ENCODE measurements at places on chromosomes 1 and 21.

GRCh38 chr1:54323921-54324250 lies 82.3 kb downstream of the SSBP3 start:
- no peak for DNase-seq

GRCh38 chr1:181583598-181583997 lies 100.3 kb downstream of the CACNA1E start:
- DNase-seq = no peak

GRCh38 chr1:224684979-224685425 lies 68.9 kb downstream of the CNIH3 start:
- DNase-seq = no peak

DNA sequence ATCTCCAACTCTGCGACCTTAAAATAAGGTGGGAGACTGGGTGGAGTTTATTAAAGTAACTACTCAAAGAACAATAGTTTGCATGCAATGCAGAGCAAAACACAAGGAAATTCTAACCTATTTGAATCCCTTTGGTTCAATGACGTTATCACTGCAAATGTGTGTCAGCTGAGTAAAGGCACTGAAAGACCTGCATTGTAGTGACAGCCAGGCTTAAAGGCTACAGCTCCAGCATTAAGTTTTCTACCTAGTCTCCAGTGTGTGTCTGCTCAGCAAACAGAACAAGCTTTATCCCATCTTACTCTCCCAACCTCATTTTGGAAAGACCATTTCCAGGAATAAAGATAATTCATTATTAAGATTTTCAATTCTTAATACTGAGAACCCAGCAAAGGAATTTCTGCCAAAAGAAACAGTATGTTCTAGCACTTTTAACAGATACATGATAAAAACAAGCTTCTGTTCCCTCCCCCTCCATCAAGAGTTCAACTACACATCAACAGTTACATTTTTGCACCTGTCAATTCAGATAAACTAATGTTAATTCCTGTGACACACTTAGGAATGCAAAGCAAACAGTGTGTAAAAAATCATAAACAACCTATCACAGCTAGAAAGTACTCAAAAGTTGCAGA lies 14.2 kb downstream of the PTP4A2 start:
- no peak for DNase-seq

DNA sequence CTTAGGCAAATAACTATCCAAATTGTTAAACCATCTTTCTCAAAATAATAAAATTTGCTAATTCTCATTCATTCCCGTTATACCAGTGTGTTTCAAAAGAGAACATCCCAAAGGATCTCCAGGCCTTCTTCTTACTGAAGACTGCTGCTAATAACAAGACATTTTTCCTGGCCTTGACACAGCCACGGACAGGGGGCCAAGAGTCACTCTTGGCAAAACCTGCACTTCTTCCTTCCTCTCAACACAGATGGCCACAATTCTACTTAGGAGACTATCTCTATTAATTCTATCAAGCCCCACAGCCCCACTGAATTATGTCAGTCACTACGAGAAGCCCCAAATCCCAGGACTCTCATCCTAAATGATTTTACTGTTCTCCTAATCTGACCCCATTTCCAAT lies 86.0 kb downstream of the EVI5 start:
- no peak for DNase-seq

DNA sequence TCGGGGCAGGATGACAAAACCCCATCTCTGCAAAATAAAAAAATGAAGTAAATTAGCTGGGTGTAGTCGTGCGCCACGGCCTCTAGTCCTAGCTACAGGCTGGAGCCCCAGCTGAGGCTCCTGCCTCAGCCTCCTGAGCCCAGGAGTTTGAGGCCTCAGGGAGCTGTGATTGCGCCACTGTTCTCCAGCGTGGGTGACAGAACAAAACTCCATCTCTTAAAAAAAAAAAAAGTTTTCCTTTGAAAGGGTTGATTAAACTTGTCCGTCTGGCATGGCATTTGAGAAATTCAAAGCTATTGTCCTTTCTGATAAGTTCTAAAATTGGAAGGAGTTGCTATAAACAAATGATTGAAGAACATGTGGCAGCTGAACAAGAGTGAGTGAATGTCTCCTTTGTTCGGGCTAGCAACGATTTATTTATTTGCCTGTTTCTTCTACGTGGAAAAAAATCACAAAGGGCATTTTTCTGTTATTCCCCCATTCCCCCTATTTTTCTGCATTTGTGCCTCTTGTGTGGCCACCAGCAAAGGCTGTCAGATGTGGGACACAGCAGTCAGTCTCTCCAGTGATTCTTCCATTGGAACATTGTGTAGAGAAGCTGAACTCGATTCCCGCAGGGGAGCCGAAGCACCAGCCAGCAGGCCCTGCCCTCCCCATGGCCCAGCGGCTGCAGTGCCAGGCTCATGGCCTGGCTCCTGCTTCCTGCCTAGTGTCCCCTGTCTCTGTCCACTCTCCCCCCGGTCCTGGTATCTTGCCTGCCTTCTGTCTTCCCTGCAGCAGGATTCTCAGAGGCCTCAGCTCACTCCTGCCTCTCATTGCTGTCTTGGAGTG lies 21.5 kb upstream of the PWP2 start:
- DNase-seq = no peak

DNA sequence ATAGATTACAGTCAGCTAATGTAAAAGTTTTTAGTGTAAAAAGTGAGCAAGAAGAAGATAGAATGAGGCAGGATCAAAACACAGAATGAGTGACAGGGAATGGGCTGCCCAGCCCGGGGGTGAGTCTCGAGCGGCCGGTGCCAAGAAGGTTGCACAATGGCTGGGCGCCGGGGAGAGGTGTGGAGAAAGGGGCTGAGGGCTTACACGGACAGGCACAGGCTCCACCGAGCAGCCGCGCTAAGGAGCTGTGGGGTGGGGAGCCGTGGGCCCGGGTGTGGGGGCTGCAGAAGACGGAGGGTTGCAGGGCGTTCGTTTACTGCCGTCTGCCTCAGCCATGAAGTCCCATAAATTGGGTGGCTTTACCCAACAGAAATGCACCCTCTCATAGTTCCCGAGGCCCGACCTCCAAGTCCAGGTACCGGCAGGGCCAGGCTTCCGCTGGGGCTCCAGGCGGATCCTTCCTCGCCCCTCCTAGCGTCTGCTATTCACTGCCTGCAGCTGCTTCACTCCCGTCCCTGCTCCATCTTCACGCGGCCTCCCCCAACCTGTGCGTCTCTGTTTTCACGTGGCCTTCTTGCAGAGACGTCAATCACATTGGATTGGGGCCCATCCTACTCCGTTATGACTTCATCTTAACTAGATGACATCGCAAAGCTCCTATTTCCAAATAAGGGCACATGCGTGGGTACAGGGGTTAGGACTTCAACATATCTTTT lies 277.2 kb downstream of the CAMTA1 start:
- no peak for DNase-seq

- no peak for DNase-seq
Measured at GRCh38 chr1:167744901-167745300, 23.1 kb downstream of the MPZL1 start.

DNA sequence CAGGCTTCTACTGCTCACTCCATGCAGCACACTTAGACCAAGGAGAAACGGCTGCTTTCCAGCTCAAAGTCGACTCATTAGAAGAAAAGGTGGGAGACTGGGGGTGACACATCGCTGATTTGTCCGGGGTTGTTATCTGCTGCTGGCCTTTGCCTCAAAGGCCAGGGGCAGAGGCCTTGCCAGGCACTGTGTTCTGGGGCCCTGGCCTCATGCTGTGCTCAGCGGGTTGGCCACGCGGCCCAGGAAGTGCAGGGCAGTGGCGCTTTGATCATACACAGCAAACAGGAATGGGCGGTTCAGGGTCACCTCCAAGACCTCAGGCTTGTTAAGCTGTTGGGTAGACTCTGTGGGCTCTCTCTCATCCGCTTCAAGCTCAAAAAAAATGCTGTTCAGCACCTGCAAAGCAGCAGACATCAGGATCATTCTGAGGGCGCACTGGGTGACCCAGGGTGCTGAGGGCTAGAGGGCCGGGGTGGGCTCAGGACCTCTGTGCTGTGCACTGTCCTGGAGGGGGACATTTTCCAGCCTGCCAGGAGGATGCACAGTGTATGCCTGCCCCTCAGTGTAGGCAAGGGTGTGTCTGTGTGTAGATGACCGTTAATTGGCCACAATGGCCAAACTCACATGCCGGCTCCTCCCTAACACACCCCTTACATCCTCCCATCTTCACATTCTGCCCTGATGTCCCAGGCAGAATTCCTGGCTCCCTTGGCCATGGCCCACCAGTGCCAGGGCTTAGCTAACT lies 10.8 kb downstream of the AGT start:
- DNase-seq = no peak

GRCh38 chr1:213817156-213817555 lies 170.6 kb upstream of the PROX1 start:
- DNase-seq = no peak

GRCh38 chr21:42096566-42096965 lies 25.4 kb downstream of the UMODL1 start:
- no peak for DNase-seq

DNA sequence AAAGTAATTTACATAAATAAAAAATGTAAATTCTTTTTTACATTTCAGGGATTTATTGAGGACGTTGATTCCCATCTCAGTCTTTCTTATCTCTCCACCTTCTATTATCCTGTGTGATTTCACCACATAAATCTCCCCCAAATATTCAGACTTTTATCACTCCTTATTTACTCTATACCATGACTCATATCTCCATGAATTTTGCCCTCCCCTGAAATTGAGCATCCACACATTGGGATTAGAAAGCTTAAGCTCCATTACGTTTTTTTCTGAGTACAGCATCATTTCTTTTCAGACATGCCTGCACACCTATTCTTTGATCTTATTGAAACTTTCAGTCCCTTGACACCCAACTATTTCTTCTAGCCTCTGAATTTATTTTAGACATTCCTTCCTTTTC lies 111.2 kb downstream of the IFI44 start:
- DNase-seq = no peak

DNA sequence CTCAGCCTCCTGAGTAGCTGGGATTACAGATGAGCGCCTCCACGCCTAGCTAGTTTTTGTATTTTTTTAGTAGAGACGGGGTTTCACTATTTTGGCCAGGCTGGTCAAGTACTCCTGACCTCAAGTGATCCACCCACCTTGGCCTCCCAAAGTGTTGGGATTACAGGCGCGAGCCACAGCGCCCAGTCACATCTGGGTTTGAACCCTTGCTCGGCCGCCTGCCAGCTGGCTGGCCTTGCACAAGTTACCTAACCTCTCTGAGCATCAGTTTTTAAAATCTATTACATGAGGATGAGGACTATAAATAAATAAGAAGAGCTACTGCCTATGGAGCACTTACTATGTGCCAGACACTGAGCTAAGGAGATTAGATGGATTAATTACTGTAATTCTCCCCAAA lies 17.7 kb upstream of the PADI2 start:
- no peak for DNase-seq

- no peak for DNase-seq
Measured at GRCh38 chr1:202837746-202838262, 27.1 kb downstream of the PCAT6 start.

GRCh38 chr1:94279038-94279437 lies 41.7 kb upstream of the ARHGAP29 start:
- DNase-seq = no peak

GRCh38 chr1:206708058-206708457 lies 23.4 kb downstream of the MAPKAPK2 start:
- no peak for DNase-seq

DNA sequence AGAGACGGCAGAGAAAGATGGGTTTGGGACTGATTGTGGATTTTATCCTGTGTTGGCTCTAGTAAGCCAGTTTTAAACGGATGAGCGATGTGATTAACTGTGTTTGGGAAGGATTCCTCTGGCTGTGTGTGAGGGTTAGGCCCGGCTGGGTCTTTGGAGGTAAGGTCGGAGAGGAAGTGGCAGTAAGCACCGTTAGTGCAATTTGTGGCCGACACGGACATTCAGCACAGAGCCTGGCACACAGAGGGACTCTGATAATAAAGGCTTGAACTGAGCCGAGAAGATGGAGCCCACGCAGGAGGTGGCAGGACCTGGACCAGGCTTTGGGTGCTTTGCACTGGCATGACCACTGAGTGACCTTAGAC lies 1.3 kb downstream of the MTFR1L start:
- DNase-seq = no peak

DNA sequence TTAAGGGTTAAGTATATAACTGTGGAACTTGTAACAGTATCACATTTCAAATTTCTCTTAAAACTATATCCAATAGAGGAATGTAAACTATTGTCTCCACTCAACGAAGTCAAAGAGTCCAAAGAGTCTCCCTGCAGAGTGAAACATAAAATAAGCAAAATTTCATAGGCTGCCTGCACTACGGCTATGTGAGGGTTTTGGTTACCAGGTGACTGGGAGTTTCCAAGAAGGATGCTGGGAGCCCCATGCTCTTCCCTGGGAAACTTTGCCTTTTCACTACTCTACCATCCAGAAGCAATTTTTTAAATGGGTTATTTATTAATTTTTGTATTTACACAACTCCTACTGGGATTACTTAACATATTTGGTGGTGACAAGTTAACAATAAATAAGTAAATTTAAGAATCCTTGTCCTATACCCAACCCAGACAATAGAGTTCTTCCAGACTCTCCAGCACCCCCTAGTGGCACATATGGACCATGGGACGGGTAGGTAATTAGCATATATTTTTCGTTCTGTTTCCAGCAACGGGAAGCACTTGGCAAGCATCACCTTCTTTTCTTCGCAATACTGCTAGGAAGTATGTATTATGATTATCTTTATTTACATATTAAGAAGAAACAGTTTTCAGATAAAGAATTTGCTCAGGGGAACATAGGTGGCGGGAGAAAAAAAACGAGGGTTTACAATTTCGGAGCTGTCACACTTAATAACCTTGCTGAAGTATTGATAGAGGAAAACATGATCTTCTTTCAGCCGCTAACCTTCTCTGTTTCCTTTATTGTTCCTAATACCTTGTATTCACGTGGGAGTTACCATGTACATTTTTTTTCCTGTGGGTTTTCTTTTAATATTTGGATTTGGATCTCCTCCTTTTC lies 3.5 kb downstream of the FMO2 start:
- DNase-seq = no peak

- no peak for DNase-seq
Measured at GRCh38 chr1:114153261-114154145, at the start of gene SYT6. TSS of gene SYT6 (minus strand) at chr1:114153869. CDS start at chr1:114153772, 97 bp downstream.

DNA sequence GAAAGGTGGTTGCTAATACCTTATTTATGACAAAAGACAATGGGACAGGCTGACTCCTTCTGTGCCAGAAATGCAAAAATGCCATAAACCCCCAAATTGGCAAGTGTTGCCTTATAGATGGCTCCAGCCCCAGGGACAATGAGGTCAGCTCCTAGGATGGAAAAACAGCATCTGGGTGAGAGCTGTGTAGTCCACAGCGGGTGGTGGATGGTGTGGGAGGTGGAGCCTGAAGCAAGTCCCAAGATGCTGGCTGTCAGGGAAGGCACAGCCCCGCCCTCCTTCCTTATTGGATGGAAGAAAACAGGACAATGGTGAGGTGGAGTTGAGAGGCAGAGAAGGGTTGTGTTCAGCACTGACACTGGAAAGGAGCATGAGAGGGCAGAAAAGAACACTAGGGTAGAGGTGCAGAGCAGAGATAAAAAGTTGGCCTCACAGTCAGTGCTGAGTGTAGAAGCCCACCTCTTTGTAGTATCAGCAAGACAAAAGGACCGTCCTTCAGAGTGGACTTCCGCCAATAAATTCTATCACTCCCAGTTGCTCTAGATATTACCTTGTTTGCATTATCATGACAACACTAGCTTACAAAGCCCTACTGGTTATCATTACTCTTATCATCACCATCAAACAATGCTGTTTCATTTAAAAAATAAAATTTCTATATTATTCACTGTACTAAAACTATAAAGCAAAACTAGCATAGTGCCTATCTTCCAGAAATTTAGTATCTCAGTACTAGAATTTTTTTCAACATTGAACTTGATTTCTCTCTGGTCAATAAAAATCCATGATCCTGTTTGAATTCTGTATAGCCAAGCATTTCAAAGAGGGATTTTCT lies 3.7 kb upstream of the SDE2 start:
- DNase-seq = no peak
